ENCODE measurements at places on chromosomes 3 and 15. TPM values are rescaled to one million over a fixed set of nuclear protein-coding genes. Genes with fewer than 3 reads are reported as not detected.

The TF gene
- total RNA-seq = under 0.01 TPM

The CTNNB1 gene
- total RNA-seq = 860 TPM

The RASA2 gene
- total RNA-seq = 15.4 TPM

The COL6A5 gene
- total RNA-seq = not detected

The PAQR5 gene
- total RNA-seq = 14.5 TPM

The CSK gene
- total RNA-seq = 30.1 TPM

The GALNT15 gene
- total RNA-seq = 0.21 TPM

The SERPINI2 gene
- total RNA-seq = not detected

The CX3CR1 gene
- total RNA-seq = under 0.01 TPM

The IL17RB gene
- total RNA-seq = 1.2 TPM
